NCI-H2029 treated with DMSO at 0.1 percent for 48 hours (cell line): ENCODE measurements at places on chromosomes 11 and 22.
A peak's percentile ranks its signal among the peaks of the same experiment; 100 is the strongest.

DNA sequence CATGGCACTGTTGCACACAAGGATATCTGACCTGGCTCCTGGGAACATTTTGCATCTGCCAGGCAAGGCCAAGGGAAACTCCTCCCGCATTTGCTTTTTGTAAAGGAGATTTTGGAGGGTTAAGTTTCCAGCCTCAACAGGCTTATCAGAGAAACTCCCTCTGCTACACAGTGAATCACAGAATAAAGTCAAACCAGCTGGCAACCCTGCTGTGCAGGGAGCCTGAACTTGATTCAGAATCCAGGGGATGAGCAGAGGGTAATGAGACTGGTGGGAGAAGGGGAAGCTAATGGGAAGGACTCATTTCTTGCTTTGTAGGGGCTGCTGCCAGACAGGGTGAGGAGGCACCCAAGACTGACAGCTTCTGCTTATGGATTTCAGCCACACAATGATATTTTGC is 185.3 kb upstream of the ISX start:
- DNase-seq: no peak

DNA sequence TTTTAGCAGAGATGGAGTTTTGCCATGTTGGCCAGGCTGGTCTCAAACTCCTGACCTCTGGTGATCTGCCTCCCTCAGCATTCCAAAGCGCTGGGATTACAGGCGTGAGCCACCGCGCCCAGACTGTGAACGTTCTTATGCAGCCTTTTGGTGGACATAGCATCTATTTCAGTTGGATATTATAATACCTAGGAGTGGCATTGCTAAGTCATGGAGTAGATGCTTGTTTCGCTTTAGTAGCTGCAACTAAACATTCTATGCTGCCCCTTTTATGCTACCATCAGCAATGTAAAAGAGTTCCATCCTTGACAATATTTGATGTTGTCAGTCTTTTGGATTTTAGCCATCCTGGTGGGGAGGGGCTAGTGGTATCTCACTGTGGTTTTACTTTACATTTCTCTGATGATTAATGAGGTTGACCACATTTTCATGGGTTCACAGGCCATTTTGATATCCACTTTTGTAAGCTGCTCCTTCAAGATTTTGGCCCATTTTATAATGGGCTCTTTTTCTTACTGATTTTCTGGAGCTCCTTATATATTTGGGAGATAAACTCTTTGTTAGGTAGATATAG is 16.5 kb upstream of the APOBEC3A start:
- no peak for DNase-seq

DNA sequence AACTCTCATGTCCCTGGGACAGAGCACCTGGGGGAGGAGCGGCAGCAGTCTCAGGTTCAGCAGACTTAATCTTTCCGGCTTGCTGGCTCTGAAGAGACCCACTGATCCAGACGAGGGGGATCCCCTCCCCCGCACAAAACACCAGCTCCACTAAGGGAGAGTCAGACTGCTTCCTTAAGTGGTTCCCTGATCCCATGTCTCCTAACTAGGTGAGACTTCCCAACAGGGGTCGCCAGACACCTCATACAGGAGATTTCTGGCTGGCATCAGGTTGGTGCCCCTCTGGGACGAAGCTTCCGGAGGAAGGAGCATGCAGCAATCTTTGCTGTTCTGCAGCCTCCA is 157.2 kb upstream of the TMEM45B start:
- DNase-seq: no peak

- peak; percentile 69 for DNase-seq
Observed at GRCh38 chr22:46649141-46650077, 29.2 kb downstream of the GRAMD4 start.

DNA sequence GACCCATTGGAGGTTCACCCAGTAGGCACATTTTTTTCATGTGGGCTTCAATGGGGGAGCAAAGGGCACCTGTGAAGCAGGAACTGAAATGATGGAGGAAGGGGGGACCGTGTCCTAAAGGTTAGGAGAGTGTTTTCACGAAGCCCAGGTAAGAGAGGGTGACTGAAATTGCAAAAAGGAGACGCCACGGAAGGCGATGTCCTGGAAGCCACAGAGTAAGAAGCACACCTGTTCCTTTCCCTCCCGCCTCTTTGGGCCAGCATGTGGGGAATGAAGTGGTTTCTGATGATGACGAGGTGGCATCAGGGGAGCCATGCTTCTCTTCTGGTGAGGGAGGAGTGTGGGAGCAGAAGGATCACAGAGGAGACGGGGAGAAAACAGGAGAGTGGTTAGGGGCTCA is 37.0 kb upstream of the MICAL2 start:
- DNase-seq: no peak

DNA sequence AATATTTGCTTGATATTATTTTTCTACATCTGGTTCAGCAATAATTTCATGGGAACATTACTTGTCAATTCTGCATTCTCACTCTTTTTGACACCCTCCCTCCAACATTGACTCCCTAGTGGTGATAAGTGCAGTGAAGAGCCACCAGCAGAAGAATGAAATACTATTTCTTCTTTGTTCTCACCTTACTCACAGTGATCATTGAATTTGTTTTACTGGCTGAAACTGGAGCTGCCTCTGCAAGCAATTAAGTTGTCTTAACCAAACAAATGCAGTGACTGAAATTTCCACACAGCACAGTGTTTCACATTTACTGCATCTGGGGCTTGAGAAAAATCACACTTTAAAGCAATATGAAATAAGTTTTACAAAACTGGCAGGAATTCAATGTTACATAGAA is 189.8 kb downstream of the JRKL start:
- no peak for DNase-seq

DNA sequence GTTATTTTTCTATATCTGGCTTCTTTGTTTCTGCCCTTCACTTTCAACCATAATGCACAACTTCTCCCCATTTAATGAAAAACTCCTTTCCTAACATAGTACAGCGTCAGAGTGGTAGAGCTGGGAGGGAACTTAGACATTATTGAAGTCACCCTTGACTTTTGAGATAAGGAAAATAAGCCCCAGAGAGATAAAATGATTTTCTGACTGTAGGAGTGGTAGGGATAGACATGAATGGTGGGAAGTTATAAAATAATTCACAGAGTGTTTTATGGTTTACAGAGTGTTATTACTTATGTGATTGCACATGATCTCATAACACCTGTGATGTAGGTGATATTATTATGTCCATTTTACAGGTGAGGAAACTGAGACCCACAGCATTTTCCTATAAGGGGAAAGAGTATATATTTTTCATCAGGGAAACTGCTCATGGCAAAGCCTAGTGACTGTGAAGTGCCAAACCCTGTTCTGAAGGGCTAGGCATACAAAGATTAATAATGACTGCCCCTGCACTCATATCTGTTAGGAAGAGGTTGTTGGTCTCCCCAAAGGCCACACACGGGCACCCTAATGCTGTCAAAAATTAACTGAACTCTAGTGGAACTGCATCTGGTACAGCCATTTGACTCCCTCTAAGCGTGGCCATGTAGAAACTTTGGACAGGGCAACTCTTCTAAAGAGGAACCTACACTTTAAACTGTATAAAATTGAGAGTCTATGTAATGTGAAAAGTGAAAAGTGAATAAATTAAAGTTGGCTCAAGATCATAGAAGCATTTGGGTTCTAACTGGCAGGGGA is 61.1 kb upstream of the PICALM start:
- no peak for DNase-seq

DNA sequence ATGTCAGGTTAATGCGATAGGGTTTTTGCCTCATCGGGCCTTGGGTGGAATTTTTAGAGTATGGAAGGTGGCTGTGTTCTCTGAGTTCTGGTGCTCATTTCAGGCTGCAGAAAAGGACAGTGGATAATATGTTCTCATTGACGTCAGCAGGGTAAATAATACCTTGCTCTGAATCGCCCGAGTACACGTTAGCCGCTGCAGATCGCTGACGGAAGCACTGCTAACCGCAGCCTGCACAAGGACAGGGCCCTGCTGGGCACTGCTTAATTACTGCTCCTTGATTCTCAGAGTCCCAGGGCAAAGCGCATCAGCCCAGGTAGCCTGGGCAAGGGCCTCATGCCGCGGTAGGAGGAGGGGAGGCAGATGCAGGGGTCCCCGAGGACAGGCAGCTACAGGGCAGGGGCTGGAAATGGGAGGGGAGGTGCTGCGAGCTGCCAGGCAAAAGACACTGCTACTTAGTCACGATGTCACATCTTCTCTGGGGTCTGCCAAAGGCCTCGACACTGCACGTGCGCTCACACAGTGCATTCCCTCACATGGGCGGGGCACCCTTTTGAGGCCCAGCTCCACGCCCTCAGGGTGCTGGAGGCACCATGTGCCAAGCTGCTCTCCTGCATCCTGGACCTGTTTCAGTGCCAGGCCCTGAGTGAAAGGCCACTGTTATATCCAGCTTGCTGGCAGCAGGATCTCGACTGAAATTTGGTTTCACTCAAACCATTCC is 35.2 kb downstream of the PPP2R1B start:
- peak; percentile 78 for DNase-seq

GRCh38 chr11:124942466-124943253 is 6.8 kb upstream of the HEPACAM start:
- DNase-seq: no peak

DNA sequence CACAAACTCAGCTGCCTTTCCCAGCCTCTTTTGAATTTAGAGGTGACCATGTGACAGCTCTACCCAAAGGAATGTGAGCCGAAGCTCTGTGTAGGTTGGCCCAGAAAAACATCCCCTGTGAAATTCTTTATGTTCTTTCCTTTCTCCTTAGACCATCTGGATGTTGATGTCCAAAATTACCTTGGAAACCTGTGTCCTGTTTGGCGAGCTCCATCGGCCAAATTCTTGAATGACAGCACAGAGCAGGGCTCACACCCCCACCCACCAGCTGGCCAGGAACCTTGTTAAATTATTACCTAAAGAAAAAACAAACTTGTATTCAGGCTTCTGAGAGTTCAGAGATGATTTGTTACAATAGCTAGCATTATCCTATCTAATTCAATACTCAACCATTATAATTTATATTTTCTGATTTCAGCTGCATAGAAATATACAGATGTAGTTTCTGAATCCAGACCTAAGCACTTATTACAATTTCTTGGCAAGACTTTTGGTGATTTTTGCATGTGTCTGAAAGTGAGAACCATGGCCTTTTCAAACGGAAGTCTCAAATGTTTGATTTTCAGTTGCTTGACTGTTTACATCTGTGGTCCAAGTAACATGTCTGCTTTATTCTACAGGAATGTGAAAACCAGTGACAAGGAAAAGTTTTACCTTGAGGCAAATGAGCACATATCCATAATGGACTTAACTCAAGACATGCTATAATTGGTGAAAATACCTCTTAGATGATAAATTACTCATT is 554.2 kb downstream of the NTM start:
- no peak for DNase-seq

DNA sequence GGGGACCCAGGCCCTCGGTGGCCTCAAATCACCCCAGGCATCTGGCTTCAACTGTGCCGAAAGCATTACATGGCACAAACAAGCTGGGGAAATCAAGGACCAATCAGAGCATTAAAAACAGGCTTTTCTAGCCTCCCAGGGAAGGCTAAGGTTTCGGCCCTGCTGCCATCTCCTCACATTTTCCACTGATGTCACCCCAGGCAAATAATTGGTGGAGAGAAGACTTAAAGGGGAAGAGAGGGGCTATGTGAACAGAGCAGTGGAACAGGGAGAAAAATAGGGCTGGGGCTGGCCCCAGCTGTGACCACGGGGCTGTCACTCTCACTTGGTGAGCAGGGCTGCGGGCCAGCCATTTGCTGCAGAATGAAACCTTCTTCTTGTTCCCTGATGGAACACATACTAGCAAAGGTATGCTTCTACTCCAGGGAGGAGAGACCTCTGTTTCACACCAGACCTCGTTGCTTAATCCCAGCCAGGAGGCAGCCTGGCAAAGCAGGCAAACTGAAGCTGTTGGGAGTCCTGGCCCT is 581.3 kb downstream of the SOX6 start:
- no peak for DNase-seq

- DNase-seq: no peak
Observed at GRCh38 chr22:43819421-43819921, 7.4 kb upstream of the EFCAB6 start.
